Subcutaneous preadipocyte (primary cell): ENCODE measurements at places on chromosomes 6 and 20. TPM values are rescaled to one million over a fixed set of nuclear protein-coding genes. Genes with fewer than 3 reads are reported as not detected.

ZNF334 gene
- under 0.01 and 0.37 TPM in 2 replicates for total RNA-seq

PCED1A gene
- total RNA-seq, result 19.0 and 27.9 TPM in 2 replicates

C6orf141 gene
- 1.5 and 6.5 TPM in 2 replicates for total RNA-seq

NRSN1 gene
- not detected in 2 replicates for total RNA-seq

BPIFB2 gene
- total RNA-seq, result not detected in 2 replicates

SLC29A1 gene
- total RNA-seq, result 9.6 and 14.9 TPM in 2 replicates

OPN5 gene
- not detected in 2 replicates for total RNA-seq

ATP9A gene
- 30.1 and 31.1 TPM in 2 replicates for total RNA-seq

EMILIN3 gene
- total RNA-seq, result not detected in 2 replicates

UBE2C gene
- 31.2 and 36.4 TPM in 2 replicates for total RNA-seq

ZBP1 gene
- not detected in 2 replicates for total RNA-seq

SMPDL3A gene
- total RNA-seq, result 7.0 and 11.0 TPM in 2 replicates

CLVS2 gene
- total RNA-seq, result under 0.01 TPM in 2 replicates

BTNL2 gene
- not detected in 2 replicates for total RNA-seq

DCDC2 gene
- total RNA-seq, result under 0.01 TPM in 2 replicates

SLC32A1 gene
- total RNA-seq, result not detected in 2 replicates

SOX18 gene
- total RNA-seq, result not detected in 2 replicates

DOK5 gene
- total RNA-seq, result 5.3 and 9.2 TPM in 2 replicates

HCK gene
- not detected in 2 replicates for total RNA-seq

ZNF391 gene
- total RNA-seq, result 1.1 and 2.0 TPM in 2 replicates

LRP11 gene
- 47.3 and 50.0 TPM in 2 replicates for total RNA-seq

PBOV1 gene
- not detected in 2 replicates for total RNA-seq

ARMH2 gene
- not detected in 2 replicates for total RNA-seq

BICRAL gene
- total RNA-seq, result 5.9 and 6.5 TPM in 2 replicates

COL12A1 gene
- 25.7 and 151 TPM in 2 replicates for total RNA-seq

ACSS1 gene
- 2.6 and 3.1 TPM in 2 replicates for total RNA-seq

CLDN20 gene
- total RNA-seq, result not detected in 2 replicates

SCRT2 gene
- total RNA-seq, result not detected in 2 replicates

MMP24 gene
- under 0.01 TPM in 2 replicates for total RNA-seq

LSM14B gene
- 32.3 and 34.8 TPM in 2 replicates for total RNA-seq

VSTM2L gene
- total RNA-seq, result 0.20 and 0.73 TPM in 2 replicates

SLC22A7 gene
- not detected in 2 replicates for total RNA-seq

PNPLA1 gene
- total RNA-seq, result not detected in 2 replicates

STXBP5 gene
- 65.0 and 71.6 TPM in 2 replicates for total RNA-seq

MYB gene
- total RNA-seq, result under 0.01 TPM in 2 replicates

ZSCAN23 gene
- 6.2 and 6.6 TPM in 2 replicates for total RNA-seq

UBD gene
- not detected in 2 replicates for total RNA-seq

NKAPL gene
- total RNA-seq, result 0.73 and 1.6 TPM in 2 replicates

BEND3 gene
- total RNA-seq, result 3.7 and 6.3 TPM in 2 replicates

SLC17A3 gene
- total RNA-seq, result not detected in 2 replicates

CNPY3 gene
- 18.4 and 19.7 TPM in 2 replicates for total RNA-seq

C20orf204 gene
- total RNA-seq, result 0.73 and 0.98 TPM in 2 replicates

GABRR2 gene
- total RNA-seq, result 0.37 TPM in 1 of 2 replicates, not detected in the other

ELOVL4 gene
- total RNA-seq, result 5.9 and 8.4 TPM in 2 replicates

LIN28B gene
- not detected in 2 replicates for total RNA-seq

MCHR2 gene
- not detected in 2 replicates for total RNA-seq

JARID2 gene
- total RNA-seq, result 10.6 and 14.7 TPM in 2 replicates

ARFGEF3 gene
- under 0.01 and 0.20 TPM in 2 replicates for total RNA-seq

GRM1 gene
- total RNA-seq, result under 0.01 TPM in 2 replicates

KCNS1 gene
- total RNA-seq, result under 0.01 and 0.20 TPM in 2 replicates

SOBP gene
- total RNA-seq, result 7.0 and 8.8 TPM in 2 replicates

SLC17A9 gene
- 8.5 and 13.3 TPM in 2 replicates for total RNA-seq

OTOR gene
- not detected in 2 replicates for total RNA-seq
